ENCODE measurements at places on chromosomes 12 and 14.

DNA sequence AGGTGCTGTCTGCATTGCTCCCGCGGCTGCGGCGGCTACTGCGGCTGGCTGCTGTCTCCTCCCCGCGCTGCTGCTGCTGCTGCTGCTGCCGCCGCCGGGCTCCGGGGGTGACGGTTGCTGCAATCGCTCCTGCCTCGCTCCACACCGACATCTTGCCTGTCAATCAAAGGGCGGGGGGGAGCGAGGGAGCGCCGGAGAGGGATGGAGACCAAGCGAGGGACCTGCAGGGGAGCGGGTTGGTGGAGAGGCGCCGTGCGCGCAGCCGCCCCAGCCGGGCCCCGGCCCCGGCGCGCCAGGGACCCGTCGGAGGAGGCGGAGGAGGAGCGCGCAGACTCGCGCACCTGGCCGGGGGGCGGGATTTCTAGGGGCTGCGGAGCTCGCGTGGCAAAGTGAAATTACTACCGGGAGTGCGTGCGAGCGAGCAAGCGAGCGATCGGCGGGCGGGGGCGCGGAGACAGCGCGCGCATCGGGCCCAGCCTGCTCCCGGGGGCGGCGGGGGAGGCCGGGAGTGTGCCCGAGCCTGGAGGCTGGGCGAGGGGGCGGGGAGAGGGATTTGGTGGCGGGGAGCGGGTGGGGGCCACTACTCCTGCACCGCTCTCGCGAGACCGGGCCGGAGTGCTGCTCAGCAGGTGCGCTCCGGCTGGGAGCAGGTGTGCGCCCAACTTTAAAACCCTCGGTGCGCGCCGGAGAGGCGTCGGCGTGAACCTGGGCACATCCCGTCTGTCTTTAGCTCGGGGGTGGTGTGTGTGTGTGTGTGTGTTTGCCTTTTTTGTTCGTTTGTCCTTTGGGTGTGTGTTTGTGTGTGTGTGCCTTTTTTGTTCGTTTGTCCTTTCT lies at the start of gene KSR2:
Gene KSR2, minus strand, starts transcription at position 165 of the 834 bp plus-strand sequence. CDS start 735 bp downstream, outside the sequence.
- peak; percentile 7 for DNase-seq

- DNase-seq: no peak
Observed at GRCh38 chr14:69873877-69874780, 5.1 kb upstream of the SMOC1 start.

- peak; percentile 56 for DNase-seq
Observed at GRCh38 chr12:104219908-104220404, 4.4 kb downstream of the TXNRD1 start.

DNA sequence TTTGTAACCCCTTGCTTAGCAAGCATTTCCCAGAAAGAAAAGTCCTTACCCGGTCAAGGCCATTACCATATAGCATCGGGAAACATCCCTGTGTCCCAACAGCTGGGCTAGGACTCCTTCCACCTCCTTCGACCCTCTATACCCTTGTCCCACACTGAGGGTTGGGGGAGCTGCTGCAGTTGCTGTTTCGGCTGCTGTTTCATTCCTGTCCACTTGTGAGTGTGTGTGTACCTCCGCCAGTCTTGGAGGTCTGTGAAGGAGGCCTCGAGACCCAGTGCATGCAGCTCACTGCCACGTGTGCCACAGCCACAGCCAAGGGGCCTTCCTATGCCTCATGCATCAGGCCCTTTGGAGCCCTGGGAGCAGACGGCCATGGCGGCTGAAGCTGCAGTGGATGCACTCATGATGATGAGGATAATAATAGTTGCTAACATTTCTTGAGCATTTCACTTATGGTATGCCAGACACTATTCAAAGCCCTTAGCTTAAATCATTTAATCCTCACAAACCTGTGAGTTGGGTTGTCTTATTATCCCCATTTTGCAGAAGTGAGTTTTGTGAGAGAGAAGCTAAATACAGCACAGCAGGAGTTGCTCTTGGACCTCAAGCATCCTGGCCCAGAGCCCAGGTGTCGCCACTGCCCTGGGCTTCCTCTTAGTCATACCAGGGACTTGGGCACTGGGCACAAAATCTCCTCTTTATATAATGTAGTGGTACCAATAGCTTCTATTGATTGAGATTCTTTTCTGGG lies 156.5 kb downstream of the PRKCH start:
- DNase-seq: no peak

- DNase-seq: no peak
Observed at GRCh38 chr14:24432259-24433131, 2.7 kb downstream of the KHNYN start.

DNA sequence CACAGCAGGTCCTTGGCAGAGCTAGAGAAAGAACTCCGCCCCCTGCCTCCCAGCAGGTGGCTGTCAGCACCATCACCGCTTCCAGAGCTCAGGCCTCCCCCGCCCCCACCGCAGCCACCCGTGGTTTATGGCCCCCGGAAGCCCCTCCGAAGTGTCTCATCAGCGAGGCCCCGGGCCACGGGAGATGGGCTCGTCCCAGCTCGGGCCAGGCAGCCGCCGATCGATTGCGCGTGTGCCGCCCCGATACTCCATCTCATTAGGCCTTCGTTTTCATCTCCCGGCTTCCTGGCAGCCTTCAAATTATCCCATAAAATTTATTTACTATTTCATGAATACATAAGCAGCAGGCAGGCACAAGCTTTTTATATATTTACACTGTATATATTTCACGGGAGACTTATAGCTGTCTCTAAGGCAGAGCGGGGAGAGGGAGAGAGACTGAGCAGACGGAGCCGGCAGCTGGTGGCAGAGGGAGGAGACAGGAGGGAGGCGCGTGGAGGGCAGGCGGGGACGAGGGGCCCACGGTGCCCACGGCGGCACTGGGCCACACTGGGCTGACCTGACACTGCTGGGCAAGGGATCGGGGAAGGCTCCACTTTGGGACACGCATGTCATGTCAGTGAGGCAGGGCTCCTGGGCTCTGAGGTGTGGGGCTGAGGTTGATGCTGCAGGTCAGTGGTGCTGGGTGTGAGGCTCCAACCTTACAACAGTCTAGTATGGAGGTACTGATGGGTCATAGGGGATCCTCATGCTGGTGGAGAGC lies 241.2 kb downstream of the RBM19 start:
- DNase-seq: no peak

DNA sequence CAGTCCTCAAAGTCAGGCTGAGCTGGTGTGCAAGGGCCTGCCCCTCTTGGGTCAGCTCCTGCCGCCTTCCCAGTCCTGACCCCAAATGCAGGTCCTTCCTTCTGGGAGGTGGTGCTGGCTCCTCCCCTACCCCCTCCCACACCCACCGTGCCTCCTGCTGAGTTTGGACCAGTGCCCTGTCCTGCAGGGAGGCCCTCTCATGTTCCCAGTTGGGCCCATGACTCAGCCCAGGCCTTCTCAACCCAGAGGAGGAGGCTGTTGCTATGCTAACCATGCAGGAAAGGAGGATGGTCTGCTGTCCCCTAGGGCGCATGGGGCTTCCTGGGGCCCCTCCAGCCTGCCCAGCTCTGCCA lies 4.4 kb downstream of the ZBTB42 start:
- DNase-seq: no peak

DNA sequence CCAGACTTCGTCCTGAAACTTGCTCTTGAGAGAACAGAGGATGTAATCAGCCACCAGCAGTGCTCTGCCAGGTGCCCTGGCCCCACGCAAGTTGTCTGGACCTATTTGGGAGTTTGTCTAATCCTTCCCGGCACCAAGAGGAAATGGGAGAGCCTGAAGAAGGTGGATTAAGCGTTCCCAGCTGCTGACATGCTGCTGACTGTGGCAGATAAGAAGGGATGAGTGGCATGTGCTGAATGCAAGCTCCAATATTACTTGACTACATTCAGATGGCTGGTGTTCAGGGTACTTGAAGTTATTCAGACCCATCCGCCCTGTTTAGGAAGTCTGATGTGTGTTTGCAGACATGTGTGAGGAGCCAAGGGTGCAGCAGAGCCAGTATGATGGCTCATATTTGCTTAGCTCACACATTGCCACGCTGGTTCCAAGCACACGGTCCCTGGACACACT lies 440.6 kb upstream of the CCDC196 start:
- DNase-seq: no peak

DNA sequence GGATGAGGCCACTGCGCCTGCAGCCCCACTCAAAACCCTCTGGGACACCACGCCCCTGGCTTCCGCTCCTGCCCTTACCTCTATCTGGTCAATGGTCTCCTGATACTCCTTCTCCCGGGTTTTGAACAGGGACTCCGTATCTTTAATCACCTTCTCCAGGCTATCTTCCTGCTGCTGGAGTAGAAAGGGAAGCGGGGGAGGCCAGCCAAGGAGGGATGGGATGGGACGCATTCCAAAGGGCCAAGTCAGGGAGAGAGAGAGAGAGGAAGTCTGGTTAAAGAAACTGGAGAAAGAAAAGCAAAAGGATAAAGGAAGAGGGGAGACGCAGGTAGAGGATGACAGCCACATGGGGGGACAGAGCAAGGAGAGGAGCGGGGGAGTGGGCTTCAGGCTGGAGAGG lies 7.9 kb downstream of the IFFO1 start:
- DNase-seq: no peak

DNA sequence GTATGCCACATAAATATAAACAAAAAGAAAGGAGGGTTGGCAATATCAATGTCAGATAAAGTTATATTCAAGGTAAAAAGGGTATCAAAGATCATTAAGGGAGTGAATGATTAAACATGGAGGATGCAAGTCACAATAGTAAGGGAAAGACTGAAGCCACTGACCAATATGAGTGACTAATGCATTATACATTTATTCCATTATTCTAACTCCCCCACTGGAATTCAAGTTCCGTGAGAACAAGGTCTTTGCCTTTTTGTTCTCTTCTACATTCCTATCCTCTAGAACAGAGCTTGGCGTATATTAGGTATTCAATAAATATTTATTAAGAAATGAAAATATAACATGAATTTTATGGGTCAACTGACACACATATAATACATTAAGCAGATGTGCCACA lies 30.7 kb downstream of the MAP4K5 start:
- no peak for DNase-seq

DNA sequence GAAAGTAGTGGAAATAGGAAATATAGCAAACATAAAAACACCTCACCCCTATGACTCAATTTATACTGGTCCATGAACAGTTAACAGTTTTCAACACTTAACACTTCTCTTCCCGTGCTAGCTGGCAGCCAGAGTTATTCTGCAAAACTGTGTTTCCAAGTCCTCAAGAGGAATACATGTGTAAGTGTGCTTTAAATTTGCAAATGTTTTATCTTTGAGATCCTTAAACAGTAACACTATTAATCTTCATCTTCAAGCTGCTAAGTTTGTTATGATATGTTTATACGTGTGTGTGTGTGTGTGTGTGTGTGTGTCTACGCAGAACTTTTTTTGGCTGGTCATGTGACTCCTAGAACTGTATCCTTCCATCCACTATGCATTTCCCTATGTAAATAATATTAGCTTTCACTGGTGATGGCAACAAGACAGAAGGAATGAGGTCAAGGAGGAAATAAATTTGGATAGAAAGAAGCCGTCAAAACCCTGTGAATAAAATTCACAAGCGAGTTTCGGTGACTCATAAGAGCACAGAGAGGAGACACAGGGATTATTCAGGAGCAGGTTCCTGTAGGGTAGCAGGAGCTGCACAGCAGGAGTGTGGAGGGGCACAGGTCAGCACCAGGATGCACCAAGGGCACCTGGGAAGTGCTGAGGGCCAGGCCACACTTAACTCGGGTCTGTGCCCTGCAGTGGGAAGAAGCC lies 105.9 kb upstream of the ETV6 start:
- DNase-seq: no peak

GRCh38 chr14:50425816-50426215 lies 29.1 kb upstream of the CDKL1 start:
- no peak for DNase-seq

- no peak for DNase-seq
Observed at GRCh38 chr12:108430245-108430644, 84.8 kb upstream of the FICD start.

- DNase-seq: no peak
Observed at GRCh38 chr12:85874031-85874461, at the start of gene NTS. NTS (plus strand) TSS chr12:85874295; CDS start chr12:85874404, 109 bp downstream.

GRCh38 chr12:53867216-53868012 lies 71.2 kb upstream of the HOXC13 start:
- no peak for DNase-seq

- DNase-seq: no peak
Observed at GRCh38 chr14:67473290-67474082, 15.0 kb downstream of the TMEM229B start.

DNA sequence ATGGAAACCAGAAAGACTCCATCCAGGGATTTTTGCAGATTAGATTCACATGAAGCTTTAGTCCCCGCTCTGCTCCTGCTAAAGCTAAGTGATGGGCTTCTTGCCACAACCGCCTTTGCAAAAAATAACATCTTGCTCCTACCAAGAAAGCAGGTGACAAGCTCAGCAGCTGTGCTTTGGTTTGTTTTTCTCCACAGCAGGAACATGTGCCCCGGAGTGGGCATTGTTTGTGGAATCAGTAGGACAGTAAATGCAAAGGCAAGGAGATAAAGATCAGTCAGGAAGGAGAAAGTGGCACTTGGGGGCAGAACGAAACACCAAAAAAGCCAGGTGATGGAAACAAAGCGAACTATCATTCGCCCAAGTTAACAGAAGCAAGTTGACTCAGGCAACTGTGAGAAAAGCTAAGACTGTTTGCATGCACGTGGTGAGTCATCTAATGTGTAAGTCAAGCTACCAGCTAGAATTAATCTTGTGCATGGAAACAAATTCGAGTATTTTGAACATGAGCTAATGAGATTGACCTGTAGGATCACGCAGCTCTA lies 165.5 kb upstream of the PLXNC1 start:
- no peak for DNase-seq

DNA sequence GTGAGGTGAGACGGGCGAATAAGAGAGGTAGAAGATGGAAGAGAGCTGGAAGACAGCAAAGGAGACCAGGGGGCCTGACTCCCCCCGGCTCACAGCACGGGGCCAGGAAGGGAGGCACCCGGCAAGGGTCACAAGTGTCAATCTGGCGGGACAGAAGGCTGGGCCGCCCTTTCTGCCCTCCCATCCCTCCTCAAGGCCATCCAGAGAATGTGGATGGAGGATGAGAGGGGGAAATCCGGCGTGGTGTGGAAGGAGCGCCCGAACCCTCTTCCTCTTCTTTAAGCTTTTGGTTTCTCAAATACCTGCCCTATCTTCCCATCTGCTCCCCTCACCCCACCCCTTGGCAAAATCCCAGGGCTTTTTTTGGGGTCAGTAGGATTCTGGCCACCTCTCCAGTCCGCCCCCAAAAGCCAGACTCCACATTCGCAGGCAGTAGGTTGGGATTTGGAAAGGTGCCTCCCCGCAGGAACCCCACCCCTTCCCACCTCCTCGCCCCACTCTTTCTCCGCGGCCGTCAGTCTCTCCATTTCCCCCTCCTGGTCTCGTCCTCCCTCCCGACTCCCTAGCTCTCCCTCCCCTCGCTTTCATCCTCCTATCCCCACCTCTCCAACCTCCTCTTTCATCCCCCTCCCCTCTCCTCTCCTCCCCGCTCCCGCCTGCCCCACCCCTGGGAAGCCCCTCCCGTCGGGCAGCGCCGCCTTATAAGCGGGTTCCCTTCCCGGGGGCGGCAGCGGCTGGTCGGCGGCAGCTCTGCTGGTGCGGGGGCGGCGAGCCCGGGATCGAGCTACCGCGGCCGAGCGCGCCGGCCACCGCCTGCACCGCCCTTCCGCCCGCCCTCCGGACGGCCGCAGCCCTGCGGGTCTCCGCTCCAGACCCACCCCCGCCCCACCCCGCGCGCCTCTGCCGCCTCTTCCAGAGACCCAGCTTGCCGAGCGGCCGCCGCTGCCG lies at the start of gene PTMS:
Gene PTMS, plus strand, starts transcription at position 730 of the 948 bp plus-strand sequence. CDS start 343 bp downstream, outside the sequence.
- no peak for DNase-seq
